Stimulated activated naive CD4-positive, alpha-beta T cell treated with Interleukin-2 at 50 U/mL for 16 hours (primary cell): ENCODE measurements at places on chromosomes 2 and 18.
A peak's percentile ranks its signal among the peaks of the same experiment; 100 is the strongest.

GRCh38 chr2:88176352-88176984 lies 6.3 kb downstream of the THNSL2 start:
- DNase-seq: no peak

DNA sequence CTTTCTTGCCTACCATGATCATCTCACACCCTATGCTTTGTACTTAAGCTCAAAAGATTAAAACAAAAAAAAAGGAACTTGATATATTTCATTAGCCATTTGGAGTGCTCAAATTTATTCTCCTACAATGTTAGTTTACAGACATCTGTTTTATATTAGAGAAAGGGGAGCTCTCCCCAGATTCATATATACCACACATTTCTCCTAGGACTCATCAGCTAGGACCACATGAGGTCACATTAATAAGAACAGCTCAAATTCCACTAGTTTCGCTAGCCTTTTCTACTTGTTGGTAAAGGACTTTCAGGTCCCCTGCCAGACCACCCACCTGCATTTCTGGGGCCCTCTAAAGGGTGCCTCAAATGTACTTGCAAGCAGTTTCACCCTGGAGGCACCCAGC lies 151.2 kb upstream of the MMADHC start:
- DNase-seq: no peak

DNA sequence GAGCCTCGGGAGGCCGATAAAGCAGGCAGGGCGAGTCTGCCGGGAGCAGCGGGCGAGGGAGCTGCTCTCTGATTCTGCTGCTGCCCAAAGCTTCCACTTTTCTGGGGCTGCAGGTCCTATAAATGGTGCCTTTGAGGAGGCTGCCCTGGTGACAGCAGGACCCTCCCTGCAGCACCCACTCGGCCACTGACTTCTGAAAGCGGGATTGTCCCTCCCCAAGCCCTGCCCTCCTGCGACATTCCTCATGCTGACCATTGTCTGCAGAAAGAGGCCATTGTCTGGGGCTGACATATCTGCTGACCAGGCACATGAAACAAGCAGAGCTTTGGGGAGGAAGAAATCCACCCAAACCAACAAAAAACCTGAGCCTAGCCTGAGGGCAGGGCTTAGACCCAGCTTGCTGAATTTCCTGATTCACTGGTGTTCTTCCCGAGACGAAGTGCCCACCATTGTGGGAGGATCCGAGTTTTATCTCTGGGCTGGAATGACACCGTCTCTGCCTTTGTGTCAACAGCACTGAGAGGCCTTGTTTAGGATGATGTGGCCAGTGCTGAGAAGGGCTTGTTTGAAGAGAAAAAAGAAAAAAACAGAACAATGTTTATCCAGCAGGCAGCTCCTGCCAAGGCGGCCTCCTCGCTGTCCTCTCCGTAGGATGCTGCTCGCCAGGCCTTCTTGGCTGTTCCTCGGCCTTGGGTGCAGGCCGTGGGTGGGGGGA lies 129.7 kb downstream of the MYCN start:
- no peak for DNase-seq

- peak; percentile 22 for DNase-seq
Measured at GRCh38 chr2:219001577-219002394, 8.6 kb upstream of the CRYBA2 start.

GRCh38 chr2:231360401-231360800 lies 35.1 kb upstream of the B3GNT7 start:
- DNase-seq: no peak

- no peak for DNase-seq
Measured at GRCh38 chr2:237221443-237221842, 135.8 kb downstream of the COPS8 start.

DNA sequence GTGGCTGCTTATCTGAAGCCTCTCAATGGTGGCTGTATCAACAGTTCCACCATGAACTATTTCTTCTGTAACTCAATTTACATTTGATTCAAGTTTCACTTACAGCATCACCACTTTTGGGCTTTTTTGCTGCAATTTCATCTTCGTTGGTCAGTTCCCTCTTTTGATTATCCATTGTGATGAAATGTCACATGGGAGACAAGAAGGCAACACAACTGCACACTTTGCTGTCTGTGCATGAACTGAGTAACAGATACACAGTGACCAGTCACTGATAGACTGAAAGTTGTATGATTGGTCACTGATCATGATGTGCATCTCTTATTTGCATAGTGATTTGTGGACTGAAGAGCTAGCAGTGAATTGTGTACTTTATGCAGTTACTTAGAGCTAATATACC lies 130.7 kb upstream of the RNF152 start:
- DNase-seq: no peak
